ENCODE measurements at places on chromosomes 2 and 18. TPM values are rescaled to one million over a fixed set of nuclear protein-coding genes. Genes with fewer than 3 reads are reported as not detected.

- no peak overlapping the region for H3K27ac ChIP-seq
- no peaks in the 10 kb centered on the region for H3K4me1 ChIP-seq
- DNase-seq = no peak
- H3K27me3 ChIP-seq = no peaks in the 10 kb centered on the region
- H3K4me3 ChIP-seq = no peak overlapping the region
These were observed 5.9 kb downstream of the SCYGR3 start for GRCh38 chr2:227608561-227609338.

DNA sequence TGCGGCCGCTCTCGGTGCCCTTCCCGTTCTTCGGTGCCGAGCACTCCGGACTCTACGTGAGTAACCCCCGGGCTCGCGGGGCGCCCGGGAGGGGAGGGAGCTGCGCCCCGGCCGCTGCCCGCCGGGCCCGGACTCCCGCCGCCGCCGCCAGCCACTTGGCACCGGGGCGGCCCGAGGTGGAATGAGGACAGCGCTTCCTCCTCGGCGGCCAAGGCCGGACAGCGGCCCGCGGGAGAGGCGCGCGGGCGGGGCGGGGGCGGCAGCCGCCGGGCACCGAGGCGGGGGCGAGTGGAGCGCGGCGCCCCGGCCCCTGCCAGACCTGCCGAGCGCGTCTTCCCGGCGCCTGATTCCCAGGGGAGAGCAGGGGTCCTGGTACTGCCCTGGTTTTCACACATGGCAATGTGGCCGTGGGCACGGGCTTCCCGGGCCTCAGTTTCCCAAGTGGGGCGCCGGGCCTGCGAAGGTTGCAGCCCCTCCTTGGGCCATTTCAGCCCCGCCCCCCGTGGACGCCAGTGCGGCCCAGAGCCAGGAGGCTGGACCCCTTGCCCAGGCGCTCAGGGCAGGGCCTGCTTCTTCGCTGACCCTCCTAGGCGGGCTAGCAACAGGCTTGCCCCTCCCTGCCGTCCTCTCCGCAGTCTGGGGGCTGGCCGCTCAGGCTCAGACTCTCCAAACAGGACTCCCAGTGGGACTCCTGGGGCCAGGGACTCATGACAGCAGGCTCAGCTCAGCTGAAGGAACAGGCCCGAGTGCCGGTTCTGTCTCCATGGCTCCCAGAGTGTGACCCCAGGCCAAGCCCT lies 775 bp downstream of the SNED1 start:
- H3K27ac ChIP-seq = no peak overlapping the region
- peak; percentile 70 for DNase-seq
- H3K4me3 ChIP-seq = peak overlapping the region; percentile 89
- H3K27me3 ChIP-seq = peaks cover 17% of the 10 kb centered on the region
- H3K4me1 ChIP-seq = peaks cover 40% of the 10 kb centered on the region

- H3K4me3 ChIP-seq = no peak overlapping the region
- DNase-seq = no peak
- H3K27ac ChIP-seq = no peak overlapping the region
These were observed 40.9 kb upstream of the ST8SIA3 start for GRCh38 chr18:57311472-57311871.

Gene TIA1
- 176 TPM for total RNA-seq

Gene FBXO48
- 2.0 TPM for total RNA-seq

Gene TEX261
- total RNA-seq = 50.0 TPM
